ENCODE measurements at places on chromosomes 4 and X.

DNA sequence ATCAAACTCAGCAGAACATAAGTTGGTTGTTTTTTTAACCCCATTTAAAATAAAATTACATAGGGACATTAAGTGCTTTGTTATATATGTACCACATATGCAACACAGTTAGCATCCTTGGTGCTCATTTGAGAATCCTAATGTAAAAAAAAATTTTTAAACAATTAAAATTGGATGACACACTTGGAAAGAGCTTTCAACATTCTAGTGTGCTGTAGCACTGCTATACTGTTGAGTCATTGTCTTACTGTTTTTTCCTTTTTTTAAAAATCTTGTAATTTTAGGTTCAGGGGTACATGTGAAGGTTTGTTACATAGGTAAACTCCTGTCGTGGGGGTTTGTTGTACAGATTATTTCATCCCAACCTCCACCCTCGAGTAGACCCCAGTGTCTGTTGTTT is 12.8 kb downstream of the THAP9 start:
- DNase-seq, result no peak

DNA sequence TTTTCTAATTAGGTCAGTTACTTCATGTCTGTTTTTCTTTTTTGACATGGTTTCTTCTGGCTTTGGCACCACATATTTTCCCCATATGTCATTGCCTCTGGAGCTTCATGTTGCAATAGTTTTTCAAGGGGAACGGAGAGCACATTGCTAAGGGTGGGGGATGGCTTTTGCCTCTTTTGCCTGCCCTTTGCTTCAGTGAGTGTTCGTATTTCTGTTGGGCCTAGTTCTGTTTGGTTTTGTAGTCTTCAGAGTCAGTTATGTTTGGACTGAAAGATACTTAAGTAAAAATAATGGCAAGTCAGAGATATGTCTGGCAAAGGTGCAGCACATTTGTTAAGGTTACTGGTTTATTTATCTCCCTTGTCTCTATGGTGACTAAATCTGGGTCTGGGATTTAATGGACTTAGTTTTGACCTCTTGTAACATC is 29.1 kb downstream of the FHL1 start:
- DNase-seq, result peak; percentile 92

- DNase-seq, result no peak
Observed at GRCh38 chr4:129429581-129430320, 333.8 kb downstream of the C4orf33 start.

DNA sequence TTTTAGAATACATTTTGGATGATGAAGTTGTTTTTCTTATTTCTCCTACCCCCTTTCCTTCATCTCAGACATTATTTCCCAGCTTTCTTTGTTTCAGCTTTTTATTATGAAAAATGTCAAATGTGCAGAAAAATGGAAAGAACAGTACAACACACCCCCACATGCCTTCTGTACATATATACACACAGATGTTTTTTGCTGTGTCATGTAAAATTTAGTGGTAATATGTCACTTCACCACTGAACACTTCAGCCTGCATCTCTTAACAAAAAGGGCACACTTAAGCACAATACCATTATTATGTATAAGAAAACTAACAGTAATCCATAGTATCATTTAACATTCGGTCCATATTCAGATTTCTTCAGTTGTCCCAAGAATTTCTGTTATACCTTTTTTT is 37.8 kb downstream of the OCRL start:
- DNase-seq, result no peak

GRCh38 chrX:40016749-40017148 is 81.0 kb downstream of the BCOR start:
- no peak for DNase-seq

DNA sequence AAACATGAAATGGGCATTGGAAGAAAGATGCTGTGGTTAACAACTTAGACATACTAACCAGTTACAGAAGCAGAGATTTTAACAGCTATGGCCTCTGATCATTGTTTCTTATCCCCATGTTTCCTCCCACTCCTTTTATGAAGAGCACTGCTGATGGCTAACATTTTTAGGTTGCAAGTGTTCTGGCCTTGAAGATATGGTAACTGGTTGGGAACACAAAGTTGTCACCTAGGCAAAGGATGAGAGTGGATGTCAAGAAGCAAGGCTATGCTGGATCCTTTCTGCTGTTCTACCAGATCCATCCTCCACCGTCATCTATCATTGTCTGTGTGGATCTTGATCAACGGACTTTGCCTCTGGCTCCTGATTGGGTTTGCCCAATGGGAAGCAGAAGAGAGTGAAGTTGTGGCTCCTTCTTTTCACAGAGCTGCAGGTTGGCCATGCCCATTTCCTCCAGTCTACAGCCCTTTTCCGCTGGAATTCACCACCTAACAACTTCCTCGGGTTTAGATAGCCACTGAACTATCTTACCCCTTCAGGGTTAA is 48.9 kb upstream of the SPP1 start:
- no peak for DNase-seq

GRCh38 chr4:110712486-110712885 is 89.6 kb upstream of the PITX2 start:
- no peak for DNase-seq

DNA sequence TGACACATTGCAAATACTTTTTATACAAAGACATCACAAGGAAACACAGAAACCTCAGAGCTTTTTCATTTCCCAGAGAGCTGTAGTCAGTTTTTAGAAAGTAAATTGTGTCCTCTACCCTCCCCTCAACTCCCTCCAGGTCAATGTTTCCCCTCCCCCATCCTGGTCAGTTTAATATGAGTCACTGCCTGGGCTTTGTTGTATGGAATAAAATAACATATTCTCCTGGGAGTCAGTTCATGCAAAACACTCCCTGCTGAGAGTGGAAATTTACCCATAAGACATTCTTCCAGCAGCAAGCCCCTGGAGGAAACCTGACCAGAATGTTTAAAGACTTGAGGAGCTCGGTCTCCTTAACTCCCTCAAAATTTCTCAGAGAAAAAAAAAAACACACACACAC is 270.1 kb upstream of the LDB2 start:
- DNase-seq, result peak; percentile 85

- DNase-seq, result peak; percentile 79
Observed at GRCh38 chr4:86359944-86360478, at the start of gene MAPK10. Gene MAPK10, minus strand, starts transcription at chr4:86360053.

- DNase-seq, result no peak
Observed at GRCh38 chrX:139446832-139447231, 83.7 kb upstream of the F9 start.

DNA sequence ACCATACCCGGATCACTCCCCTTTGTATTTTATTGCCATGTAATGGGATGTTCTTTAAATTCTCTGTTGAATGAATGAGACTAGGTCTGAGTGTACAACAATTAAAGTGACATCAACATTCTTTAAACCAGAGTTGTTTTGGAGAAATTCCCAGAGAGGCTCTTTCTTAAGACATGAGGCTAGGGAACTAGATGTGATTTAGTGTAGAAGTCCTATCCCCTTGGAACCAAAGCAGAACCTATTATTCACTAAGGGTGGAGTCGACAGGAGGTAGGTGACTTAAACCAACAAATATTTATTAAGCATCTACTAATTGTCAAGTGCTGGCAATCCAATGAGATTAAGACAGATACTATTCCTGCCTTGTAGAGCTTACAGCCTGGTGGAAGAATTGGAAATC is 1.7 kb downstream of the EIF1AX start:
- DNase-seq, result peak; percentile 35

- DNase-seq, result no peak
Observed at GRCh38 chr4:185247151-185247550, 37.8 kb downstream of the SNX25 start.

GRCh38 chr4:145552181-145552822 is 66.9 kb upstream of the MMAA start:
- DNase-seq, result no peak

- DNase-seq, result no peak
Observed at GRCh38 chr4:69589884-69590283, 49.6 kb downstream of the UGT2A2 start.
